ENCODE measurements at places on chromosomes 2 and 18.
A peak's percentile ranks its signal among the peaks of the same experiment; 100 is the strongest.

GRCh38 chr18:22466608-22467395 lies 49.1 kb upstream of the CTAGE1 start:
- no peak overlapping the region for H3K4me3 ChIP-seq
- H3K27me3 ChIP-seq, result no peaks in the 10 kb centered on the region
- no peaks in the 10 kb centered on the region for H3K36me3 ChIP-seq
- H3K27ac ChIP-seq, result peak overlapping the region; percentile 95

DNA sequence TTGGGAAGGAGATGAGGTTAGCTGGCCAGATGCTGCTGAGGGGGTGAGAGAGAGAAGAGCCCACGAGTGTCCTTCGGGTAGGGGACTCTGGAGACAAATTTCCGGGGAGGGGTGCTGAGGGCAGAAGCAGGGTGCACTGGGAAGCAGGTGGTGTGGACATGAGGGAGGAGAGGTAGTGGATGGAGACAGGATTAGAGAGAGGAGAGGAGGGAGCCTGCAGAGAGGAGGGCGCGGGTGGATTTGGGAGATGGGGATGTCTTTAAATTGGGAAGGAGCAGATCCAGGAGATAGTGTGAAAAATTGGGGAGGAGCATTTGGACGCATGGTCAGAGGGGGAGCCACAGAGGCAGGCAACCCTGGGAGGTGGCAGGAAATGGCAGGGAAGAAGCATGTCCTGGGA lies 154.7 kb downstream of the DYSF start:
- H3K36me3 ChIP-seq, result no peaks in the 10 kb centered on the region
- H3K4me1 ChIP-seq, result no peaks in the 10 kb centered on the region
- H3K27ac ChIP-seq, result no peak overlapping the region
- no peak overlapping the region for H3K4me3 ChIP-seq
- peak; percentile 25 for DNase-seq

DNA sequence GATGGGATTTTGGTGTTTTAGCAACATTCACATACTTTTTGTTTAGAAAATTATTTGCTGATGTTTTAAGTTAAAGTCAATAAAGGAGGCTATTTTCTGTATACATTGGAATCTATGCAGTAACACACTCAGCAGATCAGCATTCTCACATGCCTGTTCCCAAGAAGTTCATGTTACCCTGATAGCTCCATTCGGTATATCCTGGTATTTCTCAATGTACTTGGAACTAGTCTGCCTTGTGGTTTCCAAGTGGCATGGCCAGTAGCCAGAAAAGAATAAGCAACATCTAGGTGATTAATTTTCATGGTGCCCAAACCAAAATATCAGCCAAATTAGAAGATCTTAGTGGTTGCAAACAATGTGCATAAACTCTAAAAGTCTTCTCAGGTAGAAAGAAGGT lies 5.2 kb upstream of the NCAPH start:
- no peaks in the 10 kb centered on the region for H3K36me3 ChIP-seq
- no peaks in the 10 kb centered on the region for H3K27me3 ChIP-seq
- no peak for DNase-seq
- H3K4me1 ChIP-seq, result peaks cover 16% of the 10 kb centered on the region
- H3K27ac ChIP-seq, result peak overlapping the region; percentile 46
- no peak overlapping the region for H3K4me3 ChIP-seq

- no peaks in the 10 kb centered on the region for H3K4me1 ChIP-seq
- no peaks in the 10 kb centered on the region for H3K27me3 ChIP-seq
- DNase-seq, result no peak
- H3K4me3 ChIP-seq, result no peak overlapping the region
- no peak overlapping the region for H3K27ac ChIP-seq
- no peaks in the 10 kb centered on the region for H3K36me3 ChIP-seq
Measured at GRCh38 chr2:129794540-129794939, 184.9 kb upstream of the RAB6C start.

DNA sequence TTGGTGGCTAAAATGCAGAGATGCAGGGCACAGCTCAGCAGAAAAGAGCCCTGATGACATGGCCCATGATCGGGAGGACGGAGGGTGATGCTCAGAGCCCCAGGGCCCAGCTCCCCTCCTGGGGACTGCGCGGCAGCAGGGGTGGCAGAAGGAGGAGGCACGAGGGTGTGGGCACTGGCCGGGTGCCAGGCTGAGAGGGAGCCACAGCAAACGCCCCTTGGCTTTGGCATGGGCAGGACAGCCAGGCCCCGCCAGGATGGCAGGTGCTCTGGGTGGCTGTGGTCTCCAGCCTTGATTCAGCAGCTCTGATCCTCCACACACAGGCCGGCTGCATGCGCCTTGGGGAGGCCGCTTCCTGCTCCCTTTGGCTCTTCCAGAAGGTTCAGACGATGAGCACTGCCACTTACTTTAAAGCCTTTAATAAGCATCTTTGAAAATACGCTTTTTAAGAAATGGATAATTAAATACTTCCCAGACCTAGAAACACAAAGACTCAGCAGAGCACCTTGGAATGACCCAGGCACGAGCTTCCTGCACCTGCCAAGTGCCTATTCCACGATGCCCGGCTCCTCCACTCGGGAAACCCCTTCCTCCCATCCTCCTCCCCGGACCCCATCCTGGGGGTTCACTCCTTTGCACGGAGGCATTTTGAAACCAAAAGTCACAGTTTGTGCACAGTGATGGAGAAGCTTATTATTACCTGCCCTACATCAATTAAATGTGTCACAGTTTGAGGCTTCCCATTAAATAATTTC lies 78.5 kb upstream of the SNTG2 start:
- H3K36me3 ChIP-seq, result no peaks in the 10 kb centered on the region
- no peak overlapping the region for H3K27ac ChIP-seq
- H3K27me3 ChIP-seq, result peaks cover 3% of the 10 kb centered on the region
- H3K4me3 ChIP-seq, result no peak overlapping the region

DNA sequence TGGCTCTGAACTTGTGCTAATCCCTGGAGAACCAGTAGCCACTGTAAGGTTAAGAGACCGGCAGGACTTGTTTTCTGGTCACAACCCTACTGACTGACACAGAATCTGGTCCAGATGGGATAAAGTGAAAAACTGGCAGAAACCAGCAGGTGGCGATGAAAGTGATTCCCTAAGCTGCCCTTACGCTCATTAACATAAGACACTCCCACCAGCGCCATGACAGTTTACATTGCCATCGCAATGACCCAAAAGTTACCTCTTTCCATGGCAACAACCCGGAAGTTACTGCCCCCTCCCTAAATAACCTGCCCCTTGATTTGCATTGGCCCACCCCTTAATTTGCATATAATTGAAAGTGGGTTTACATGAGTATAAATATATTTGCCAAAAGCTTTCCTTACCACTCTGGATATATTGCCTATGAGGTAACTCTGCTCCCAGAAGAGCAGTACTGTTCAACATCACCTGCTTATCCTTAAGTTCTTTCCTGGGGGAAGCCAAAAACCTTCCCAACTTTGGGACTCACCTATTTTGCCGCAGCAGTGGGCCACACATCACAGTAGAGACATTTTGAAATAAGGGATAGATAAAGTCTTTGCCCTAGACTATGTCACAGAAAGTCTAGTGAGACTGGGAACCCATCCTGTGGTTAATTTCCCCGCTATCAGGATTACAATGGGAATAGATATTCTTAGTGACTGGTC lies 35.8 kb upstream of the AFF3 start:
- no peaks in the 10 kb centered on the region for H3K27me3 ChIP-seq
- H3K4me3 ChIP-seq, result no peak overlapping the region
- no peak for DNase-seq
- no peaks in the 10 kb centered on the region for H3K4me1 ChIP-seq
- no peaks in the 10 kb centered on the region for H3K36me3 ChIP-seq

GRCh38 chr2:230471074-230471473 lies 55.1 kb downstream of the SP100 start:
- DNase-seq, result no peak
- H3K27me3 ChIP-seq, result no peaks in the 10 kb centered on the region
- peaks cover 43% of the 10 kb centered on the region for H3K36me3 ChIP-seq
- peaks cover 8% of the 10 kb centered on the region for H3K4me1 ChIP-seq
- no peak overlapping the region for H3K27ac ChIP-seq
- H3K4me3 ChIP-seq, result no peak overlapping the region

DNA sequence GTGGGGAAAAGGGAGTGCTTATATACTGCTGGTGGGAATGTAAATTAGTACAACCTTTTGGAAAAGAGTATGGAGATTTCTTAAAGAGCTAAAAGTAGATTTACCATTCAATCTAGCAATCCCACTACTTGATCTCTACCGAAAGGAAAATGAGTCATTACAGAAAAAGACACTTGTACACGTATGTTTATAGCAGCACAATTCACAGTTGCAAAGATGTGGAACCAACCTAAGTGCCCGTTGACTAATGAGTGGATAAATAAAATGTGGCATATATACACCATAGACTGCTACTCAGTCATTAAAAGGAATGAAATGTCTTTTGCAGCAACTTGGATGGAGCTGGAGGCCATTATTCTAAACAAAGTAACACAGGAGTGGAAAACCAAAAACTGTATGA lies 29.5 kb downstream of the FLACC1 start:
- H3K27ac ChIP-seq, result no peak overlapping the region
- DNase-seq, result no peak
- H3K36me3 ChIP-seq, result no peaks in the 10 kb centered on the region
- no peaks in the 10 kb centered on the region for H3K27me3 ChIP-seq
